Stimulated activated CD4-positive, alpha-beta T cell treated with anti-CD3 and anti-CD28 coated beads, TNF-alpha, amount 100 ng/mL, for 1 hour (primary cell): ENCODE measurements at places on chromosomes 11 and 22.

DNA sequence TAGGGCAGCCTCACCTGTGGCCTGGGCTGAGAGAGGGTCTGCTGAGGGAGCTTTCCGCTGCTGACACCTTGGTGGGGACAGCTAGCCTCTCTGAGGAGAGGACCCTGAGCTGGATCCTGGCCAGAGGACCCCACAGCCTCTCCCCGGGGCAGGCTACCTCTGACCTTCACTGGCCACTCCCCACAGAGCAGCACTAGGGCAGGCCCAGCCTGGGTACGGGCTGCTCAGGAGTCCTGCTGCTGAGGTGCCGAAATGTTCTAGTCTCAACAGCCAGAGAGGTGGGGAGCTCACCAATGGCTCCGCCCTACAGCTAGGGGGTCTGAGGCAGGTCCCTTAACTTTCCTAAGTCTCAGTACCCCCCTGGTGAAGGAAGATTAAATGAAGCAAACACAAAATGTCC is 47.5 kb downstream of the SGSM3 start:
- DNase-seq: no peak

DNA sequence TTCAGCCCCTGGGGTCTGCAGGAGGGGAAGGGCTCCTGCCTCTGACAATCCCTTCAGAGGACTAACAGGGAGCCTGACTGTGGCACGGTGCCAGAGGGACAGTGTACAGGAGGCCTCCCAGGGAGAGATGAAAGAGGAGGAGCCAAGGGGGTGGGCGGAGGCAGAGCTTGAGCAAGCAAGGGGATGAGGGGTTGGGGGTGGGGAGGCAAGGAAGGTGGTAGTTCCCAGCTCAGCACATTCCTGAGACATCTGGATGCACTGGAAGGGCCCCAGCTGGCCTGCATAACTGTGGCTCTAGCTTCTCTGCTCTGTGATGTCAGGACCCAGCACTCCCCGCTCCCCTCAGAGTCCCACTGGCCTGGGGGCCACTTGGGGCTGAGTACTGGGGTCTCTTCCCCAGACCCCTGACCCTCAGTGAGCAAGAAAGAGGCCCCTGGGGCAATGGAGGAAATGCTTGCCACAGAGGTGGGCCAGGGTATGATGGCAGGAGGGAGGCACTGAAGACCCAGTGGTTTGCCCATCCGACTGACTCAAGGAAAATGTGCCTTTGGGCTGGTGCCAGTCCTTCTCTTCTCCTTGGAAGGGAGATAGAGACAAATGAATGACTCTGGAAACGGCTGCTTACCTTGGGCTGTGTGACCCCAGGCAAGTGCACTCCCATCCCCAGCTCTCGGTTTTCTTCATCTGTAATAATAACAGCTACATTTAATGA is 13.3 kb downstream of the CREB3L1 start:
- DNase-seq: no peak

GRCh38 chr11:44446366-44446762 is 119.1 kb upstream of the CD82 start:
- DNase-seq: no peak

GRCh38 chr11:76629116-76629852 is 41.3 kb downstream of the LRRC32 start:
- no peak for DNase-seq

GRCh38 chr22:31377612-31378011 is 21.8 kb upstream of the DRG1 start:
- no peak for DNase-seq

- no peak for DNase-seq
These were observed 414 bp upstream of the PNPLA3 start for GRCh38 chr22:43923191-43923590.
